Dermis microvascular lymphatic vessel endothelial cell (primary cell): ENCODE measurements at places on chromosomes 3 and 15.

- DNase-seq: no peak
Measured at GRCh38 chr3:172513488-172513887, 9.7 kb downstream of the TNFSF10 start.

DNA sequence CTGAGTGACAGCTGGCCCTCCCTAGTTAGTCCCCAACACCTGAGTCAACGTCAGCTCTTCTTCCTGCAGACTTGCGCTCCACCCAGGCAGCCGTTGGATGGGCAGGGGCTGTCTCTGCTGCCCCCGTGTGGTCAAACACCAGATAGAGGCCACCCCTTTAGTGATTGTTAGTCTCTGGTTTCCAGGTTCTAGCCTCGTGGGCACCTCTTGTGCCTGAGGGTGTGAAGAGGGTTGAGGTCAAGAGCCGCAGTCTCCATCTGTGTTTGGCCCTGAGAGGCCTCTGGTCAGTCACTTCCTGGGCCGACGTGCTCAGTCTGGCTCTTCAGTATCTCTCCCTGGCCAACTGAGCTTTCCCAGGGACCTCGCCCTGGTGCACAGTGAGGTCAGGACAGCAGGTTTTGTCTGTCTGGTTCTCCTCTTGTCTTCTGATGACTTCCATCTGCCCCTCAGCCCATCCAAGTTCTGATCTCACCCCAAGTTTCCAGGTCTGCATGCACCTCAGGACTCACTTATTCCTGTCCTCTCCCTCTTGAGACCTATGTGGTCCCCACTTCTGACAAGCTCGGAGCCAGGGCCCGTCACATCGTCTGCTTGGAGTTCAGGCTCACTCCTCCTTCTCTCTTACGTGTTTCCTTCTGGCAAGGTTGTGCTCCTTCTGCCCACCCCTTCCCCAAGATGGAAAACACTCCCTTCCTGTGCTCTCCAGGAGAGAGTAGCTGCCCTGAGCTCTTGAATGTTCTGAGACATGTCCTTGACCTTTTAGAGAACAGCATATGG, 20.9 kb downstream of the CD276 start:
- peak; percentile 58 for DNase-seq

DNA sequence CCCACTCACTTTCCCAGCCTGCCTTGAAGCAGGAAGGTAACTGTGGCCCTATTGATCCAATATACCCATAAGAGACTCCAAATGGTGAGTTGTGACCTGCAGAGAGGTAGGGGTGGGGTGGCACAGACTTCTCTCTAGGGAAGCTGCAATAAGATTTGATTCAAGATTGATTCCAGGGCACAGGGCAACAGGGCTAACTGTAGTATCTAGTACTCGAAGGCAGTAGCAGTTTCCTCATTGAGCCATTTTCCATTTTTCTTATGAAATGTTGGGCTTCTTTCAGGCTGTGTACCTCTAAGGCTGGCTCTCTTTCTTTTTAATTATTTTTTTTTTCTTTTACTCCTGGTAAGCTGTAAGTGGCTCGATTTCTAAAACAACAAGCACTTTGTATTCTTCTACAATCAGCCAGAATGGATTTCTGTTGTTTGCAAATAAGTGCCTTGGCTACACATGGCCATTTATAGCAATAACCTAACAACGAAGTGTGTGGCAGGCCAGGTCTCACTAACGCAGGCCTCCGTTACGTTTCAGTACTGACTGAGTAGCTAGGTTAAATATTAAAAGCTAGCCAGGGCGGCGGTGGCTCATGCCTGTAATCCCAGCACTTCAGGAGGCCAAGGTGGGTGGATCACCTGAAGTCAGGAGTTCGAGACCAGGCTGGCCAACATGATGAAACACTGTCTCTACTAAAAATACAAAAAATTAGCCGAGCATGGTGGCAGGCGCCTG, 19.3 kb downstream of the CCDC12 start:
- no peak for DNase-seq

DNA sequence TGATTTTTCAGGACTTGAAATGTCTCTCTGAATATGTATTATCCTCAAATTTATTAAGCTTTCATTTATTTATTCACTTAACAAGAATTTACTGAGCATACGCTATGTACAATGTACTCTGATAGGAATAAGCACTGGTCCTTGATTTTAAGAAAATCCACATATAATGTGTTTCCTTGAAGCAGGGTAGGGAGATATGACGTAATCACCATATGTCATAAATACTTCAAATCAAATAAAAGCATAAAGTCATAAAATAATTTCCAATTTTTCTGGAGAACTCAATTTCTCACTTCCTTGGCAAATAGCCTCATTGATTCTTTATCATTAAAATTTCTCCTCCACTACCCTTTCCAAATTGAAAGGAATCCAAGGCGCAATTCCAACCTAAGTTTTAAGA, 177.8 kb upstream of the GAP43 start:
- no peak for DNase-seq

- no peak for DNase-seq
Measured at GRCh38 chr3:54003136-54003535, 111.5 kb upstream of the SELENOK start.

- DNase-seq: no peak
Measured at GRCh38 chr15:49148298-49148697, 7.1 kb downstream of the COPS2 start.

GRCh38 chr3:64267721-64268604, 42.7 kb upstream of the PRICKLE2 start:
- DNase-seq: no peak

DNA sequence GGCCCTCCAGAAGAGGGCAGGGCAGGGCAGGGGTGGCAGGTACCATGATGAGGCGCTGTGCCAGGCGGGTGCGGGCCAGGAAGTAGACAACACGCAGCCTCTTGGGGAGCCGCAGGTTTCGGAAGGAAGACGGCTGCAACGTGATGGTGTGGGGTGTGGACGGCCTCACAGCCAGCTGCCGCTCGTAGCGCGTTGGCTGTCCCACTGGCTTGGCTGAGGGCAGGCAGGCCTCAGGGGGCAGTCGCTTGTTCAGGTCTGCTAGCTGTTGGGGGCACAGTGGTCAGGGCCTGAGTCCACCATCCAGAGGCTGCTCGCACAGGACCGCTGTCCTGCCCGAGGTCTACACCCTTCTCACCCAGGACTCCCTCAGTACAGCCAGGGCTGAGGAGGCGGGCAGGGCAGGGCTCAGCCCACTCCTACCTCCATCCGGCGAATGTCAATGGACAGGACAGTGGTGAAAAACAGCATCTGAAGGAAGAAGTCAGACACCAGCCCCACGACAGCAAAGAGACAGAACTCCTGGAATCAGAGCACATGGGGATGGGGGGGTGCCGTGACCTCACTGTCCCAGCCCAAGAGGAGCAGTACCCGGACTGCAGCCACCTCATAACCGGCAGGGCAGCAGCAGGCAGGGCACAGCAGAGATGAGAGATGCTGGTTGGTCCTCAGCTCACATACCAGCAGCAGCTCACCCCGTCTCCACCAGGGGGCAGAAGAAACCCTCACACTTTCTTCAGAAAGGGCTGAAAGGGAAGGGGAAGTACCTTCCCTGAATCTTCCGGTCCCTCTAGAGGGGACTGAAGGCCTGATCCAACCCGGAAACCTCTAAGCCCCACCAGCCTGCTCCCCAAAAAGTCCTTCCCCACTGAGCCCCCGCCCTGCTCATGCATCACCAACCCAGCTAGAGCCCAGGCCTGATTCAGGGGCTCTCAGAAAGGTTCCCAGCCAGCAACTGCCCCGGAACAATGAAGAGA, 40.0 kb downstream of the PTPN23 start:
- DNase-seq: peak; percentile 55

DNA sequence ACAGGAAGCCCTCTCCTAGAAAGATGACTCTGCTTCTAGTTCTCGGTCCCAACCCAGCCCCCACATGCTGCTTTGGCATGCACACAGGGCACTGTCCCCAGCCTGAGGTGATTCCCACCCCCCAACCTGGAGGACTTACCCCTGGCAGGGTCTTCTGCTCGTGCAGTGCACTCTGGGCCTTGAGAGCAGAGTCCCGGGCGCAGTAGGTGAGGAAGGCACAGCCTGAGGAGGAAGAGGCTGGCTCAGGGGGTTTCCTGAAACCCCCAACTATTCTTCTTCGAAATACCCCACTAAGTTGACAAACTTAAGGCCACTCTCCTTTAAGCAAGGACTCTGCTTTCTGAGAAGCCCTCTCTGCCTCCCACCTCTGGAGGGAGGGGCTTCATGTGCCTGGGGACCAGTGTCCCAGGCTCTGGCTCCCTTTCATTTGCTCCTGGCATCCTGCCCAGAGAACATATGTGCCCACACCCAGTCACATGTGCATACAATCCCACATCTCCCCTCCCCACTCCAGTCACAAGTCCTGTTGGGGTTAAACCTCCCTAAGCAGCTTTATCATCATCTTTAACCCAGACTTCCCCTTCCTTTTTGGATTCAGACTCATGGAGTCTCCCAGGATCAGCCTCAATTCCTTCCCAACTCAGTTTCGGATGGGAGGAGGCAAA, 4.1 kb downstream of the CELF6 start:
- DNase-seq: no peak

DNA sequence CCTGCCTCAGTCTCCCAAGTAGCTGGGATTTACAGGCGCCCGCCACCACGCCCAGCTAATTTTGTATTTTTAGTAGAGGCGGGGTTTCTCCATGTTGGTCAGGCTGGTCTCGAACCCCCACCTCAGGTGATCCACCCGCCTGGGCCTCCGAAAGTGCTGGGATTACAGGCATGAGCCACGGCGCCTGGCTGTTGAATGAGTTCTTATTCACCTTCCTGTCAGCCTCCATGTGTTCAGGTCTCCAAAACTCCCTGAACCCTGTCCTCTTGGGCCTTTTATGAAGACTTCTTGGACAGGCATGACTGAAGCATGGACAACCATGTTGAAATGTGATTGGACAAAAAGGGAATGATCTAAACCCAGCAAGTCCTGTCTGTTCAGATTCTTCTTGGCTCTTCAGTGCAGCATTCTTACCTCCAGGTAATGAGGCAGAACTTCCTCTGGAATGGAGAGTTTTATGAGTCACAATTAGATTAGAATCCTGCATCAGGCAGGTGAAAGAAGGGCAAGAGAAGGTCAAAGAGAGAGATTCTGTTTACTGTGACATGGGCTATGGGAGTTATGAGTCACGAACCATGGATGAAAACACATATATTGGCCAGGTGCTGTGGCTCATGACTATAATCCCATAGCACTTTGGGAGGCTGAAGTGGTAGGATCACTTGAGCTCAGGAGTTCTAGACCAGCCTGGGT, 23.1 kb upstream of the EIF4A2 start:
- DNase-seq: no peak

DNA sequence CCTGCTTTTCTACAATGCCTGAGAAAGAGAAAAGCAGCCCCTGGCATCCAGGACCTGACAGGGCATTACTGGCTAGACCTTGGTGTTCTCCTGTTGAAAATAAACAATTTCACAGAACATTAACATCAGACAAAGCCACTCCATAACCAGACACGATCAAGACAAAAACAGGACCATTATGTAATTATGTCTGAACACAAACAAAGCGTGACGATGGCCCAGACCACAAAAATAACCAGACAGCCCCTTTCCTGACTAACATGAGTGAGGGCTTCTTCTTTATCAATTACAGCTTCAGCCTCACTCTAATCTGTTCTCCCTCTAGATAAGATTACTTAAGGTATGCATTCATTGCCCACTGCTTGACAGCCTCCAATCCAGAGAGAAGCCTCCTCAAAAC, 172.7 kb upstream of the LMCD1 start:
- DNase-seq: no peak

- DNase-seq: no peak
Measured at GRCh38 chr15:89936051-89936785, 23.5 kb upstream of the ARPIN start.

DNA sequence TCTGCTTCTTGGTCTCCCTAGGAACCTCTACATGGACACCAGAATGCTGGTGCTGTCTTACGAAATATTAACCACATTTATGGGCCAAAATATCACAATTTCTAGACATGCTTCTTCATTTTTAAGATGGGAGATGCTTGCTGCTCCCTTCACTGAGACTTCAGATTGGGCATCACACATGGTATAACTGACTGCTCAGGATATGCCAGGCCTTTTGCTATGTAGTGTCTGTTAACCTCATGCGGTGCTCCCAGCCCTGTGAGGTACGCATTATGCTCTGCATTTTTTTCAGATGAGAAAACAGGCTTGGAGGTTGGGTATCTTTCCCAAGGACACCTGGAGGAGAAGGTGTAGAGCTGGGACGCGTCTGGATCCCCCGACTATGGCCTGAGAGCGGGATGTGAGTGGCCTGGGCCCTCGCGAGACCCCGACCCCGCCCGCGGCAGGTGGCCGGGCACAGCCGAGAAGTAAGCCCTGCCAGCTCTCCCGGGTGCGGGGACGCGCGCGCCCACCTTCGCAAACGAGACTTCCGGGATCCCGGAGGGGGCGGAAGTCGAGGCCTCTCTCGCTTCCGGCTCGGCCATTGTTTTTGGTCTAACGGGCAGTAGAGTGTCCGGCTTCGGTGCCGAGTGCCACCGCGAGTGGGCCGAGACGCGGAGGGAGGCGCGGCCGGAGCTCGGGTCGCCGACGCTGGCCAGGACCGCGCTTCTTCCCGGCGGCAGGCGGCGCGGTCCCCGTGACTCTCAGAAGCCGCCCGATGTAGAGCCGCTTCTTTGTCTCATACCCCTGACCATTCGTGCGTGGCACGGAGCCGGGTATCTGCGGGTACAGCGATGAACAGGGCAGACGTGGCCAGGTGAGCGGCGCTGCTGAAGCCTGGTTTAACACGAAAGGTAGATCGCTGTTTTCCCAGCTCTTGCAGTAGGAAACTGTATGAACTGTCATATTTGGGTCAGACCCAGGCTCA, at the start of gene ZKSCAN7:
TSS of gene ZKSCAN7 (plus strand) at position 568 of the 967 bp plus-strand sequence. CDS start 1,855 bp downstream, outside the sequence.
- no peak for DNase-seq

DNA sequence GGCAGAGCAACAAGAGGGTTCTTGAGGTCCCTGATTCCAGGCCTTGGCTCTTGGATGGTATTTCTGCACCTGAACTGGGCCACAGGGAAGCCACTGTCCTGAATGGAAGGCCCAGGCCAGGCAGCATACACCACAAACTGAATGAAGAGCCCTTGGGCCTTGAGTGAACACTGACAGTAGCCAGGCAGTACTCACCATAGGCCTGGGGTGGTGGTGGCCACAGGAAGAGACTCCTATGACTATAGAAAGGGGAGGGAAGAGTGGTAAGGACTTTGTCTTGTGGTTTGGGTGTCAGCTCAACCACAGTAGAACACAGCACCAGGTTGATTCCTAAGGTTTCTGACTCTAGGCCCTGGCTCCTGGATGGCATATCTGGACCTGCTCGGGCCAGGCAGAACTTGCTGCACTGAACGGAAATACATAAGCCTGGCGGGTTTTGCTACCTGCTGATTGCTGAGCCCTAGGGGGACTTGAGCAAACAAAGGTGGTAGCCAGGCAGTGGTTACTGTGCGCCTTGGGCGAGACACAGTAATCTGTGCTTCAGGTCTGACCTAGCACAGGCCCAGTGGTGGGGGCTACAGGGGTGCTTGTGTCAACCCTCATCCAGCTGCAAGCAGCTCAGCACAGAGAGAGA, 241.4 kb downstream of the ISL2 start:
- no peak for DNase-seq

- DNase-seq: no peak
Measured at GRCh38 chr3:118089563-118089962, 945.1 kb downstream of the IGSF11 start.
